ENCODE measurements at places on chromosomes 1 and 21. TPM values are rescaled to one million over a fixed set of nuclear protein-coding genes. Genes with fewer than 3 reads are reported as not detected.

PALMD gene
- 5.1 TPM for total RNA-seq

FCGR3A gene
- total RNA-seq, result not detected

HAPLN2 gene
- total RNA-seq, result 0.71 TPM

- no peak overlapping the region for H3K4me3 ChIP-seq
- H3K4me1 ChIP-seq, result no peaks in the 10 kb centered on the region
- H3K27me3 ChIP-seq, result peaks cover 6% of the 10 kb centered on the region
- no peak for DNase-seq
- peaks cover 17% of the 10 kb centered on the region for H3K36me3 ChIP-seq
Measured at GRCh38 chr1:20035114-20035513, 34.9 kb upstream of the PLA2G5 start.

GRCh38 chr1:87106144-87106543 is 191.7 kb downstream of the HS2ST1 start:
- peaks cover 17% of the 10 kb centered on the region for H3K4me1 ChIP-seq
- no peaks in the 10 kb centered on the region for H3K36me3 ChIP-seq
- no peak for DNase-seq
- H3K27me3 ChIP-seq, result no peaks in the 10 kb centered on the region
- H3K27ac ChIP-seq, result no peak overlapping the region

GRCh38 chr1:234911787-234912186 is 216.8 kb downstream of the TOMM20 start:
- DNase-seq, result no peak
- H3K4me1 ChIP-seq, result peaks cover 14% of the 10 kb centered on the region
- H3K27ac ChIP-seq, result no peak overlapping the region
- H3K27me3 ChIP-seq, result no peaks in the 10 kb centered on the region

DNA sequence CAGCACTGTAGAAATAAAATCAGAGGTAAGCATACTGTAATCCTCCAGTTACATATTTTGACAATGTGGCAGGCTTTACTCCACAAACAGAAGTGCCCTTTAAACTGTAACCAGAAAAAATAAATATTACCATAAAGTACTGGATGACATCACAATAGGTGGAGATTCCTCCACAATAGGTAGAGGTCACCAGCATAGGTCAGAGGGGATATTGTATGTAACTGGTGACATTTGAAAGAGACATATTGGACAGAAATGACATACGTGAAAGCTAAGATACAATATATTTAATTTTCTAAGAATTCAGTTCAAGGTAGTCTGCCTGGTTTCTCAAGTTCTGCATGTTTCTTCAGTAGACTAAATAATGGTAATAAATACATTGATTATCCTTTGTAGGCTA is at the start of gene ASB17:
Gene ASB17 (minus strand): TSS at position 101 of the 400 bp plus-strand sequence. CDS start 113 bp downstream, outside the sequence.
- DNase-seq, result no peak
- no peak within 1 kb of the TSS for H3K4me3 ChIP-seq
- no peaks in the 10 kb centered on the region for H3K4me1 ChIP-seq
- no peaks in the 10 kb centered on the region for H3K36me3 ChIP-seq
- no peak within 1 kb of the TSS for H3K27ac ChIP-seq

Data from glutamatergic neuron (in vitro differentiated cells).